ENCODE measurements at places on chromosomes 3 and 15.

GRCh38 chr3:20576228-20576627 is 390.2 kb upstream of the SGO1 start:
- H3K36me3 ChIP-seq = no peaks in the 10 kb centered on the region
- H3K4me3 ChIP-seq = no peak overlapping the region
- DNase-seq = no peak
- H3K27ac ChIP-seq = no peak overlapping the region
- H3K27me3 ChIP-seq = peaks cover 2% of the 10 kb centered on the region

- no peaks in the 10 kb centered on the region for H3K27me3 ChIP-seq
- no peaks in the 10 kb centered on the region for H3K36me3 ChIP-seq
- no peaks in the 10 kb centered on the region for H3K4me1 ChIP-seq
- DNase-seq = no peak
- no peak overlapping the region for H3K27ac ChIP-seq
- no peak overlapping the region for H3K4me3 ChIP-seq
Measured at GRCh38 chr3:66817951-66818557, 180.1 kb upstream of the KBTBD8 start.

DNA sequence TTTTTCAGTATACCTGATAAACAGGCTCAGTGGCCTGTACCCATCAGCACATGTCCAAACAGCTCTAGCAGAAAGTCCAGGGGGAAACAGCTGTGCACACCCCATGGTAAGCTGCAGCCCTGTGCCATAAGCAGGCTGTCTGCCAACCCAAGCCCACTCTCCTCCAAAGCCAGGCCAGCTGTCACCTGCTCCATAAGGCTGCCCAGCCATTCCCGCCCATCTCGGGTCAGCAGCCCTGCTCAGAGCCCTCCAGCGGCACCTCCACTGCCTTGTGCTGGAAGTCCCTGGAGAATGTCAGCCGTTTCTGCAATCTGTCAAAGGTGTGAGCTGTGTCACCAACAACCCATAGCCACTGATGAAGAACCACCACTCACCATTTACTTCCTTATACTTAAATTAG is 82.0 kb downstream of the NTRK3 start:
- H3K4me1 ChIP-seq = peaks cover 15% of the 10 kb centered on the region
- peak; percentile 36 for DNase-seq
- peaks cover 6% of the 10 kb centered on the region for H3K27me3 ChIP-seq
- no peaks in the 10 kb centered on the region for H3K36me3 ChIP-seq
- no peak overlapping the region for H3K27ac ChIP-seq
- no peak overlapping the region for H3K4me3 ChIP-seq

GRCh38 chr15:71313806-71314205 is 198.5 kb downstream of the THSD4 start:
- DNase-seq = no peak
- H3K36me3 ChIP-seq = peaks cover 12% of the 10 kb centered on the region
- H3K4me3 ChIP-seq = no peak overlapping the region
- H3K4me1 ChIP-seq = no peaks in the 10 kb centered on the region
- H3K27ac ChIP-seq = no peak overlapping the region
- peaks cover 2% of the 10 kb centered on the region for H3K27me3 ChIP-seq

DNA sequence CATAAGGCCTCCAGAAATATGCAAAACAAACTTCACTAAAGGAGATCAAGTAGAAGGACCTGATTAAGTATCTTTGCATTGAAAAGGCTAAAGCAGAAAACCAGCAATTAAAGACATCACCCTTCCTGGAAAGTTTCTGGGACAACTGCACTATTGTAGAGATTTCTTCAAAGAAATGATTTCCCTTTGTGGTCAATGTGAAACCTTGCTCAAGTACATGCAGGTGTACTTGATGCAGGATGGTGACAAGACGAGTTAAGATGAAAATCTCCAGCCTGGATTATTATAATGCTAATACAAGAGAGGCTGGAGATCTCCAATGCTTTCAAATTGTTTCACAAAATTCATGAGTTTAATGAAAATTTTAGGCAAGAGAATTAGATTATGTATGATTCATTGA is 208.4 kb downstream of the TIGIT start:
- no peaks in the 10 kb centered on the region for H3K4me1 ChIP-seq
- H3K27me3 ChIP-seq = no peaks in the 10 kb centered on the region
- no peak for DNase-seq
- no peak overlapping the region for H3K27ac ChIP-seq

DNA sequence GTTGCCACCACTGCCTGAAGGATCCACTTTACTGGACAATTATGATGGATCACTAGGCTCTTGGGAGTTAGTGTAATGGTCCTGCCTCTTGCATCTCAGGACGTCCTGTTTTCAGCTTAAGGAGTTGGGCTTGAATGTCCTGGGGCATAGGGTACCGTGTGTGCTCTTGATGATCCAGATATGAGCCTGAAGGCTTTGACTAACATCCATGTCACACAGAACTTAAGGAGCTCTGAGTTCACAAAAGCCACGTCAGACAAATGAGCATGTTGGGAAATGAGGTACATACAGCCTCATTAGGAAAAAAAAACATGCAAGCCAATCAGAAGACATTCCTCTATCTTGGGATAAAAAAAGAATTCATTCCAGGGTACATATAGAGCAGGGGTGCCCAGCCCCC is 40.8 kb downstream of the CA12 start:
- H3K27ac ChIP-seq = no peak overlapping the region
- H3K27me3 ChIP-seq = no peaks in the 10 kb centered on the region
- no peaks in the 10 kb centered on the region for H3K36me3 ChIP-seq
- H3K4me1 ChIP-seq = peaks cover 7% of the 10 kb centered on the region

DNA sequence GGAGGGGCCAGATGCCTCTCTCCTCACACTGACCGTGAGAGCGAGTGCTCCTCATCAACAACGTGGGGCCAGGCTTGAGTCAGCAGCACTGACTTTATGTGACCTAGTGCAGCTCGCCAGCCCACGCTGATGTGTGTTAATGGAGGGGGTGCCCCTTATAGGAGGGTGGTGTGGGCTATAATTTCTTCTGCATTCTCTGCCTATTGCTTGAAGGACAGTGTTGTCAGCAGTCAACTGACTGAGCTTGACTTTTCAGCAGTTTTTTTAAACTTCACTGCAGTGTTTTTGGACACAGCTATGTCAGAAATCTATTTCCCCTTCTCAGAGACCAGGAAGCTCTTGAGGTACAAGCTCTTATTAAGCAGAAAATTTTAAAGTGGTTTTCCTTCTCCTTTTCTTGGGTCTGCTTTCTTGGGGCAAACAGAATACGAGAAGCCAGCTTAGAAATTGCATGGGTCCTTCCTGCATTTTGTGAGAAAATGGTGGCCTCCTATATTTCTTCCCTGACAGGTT is 304.8 kb upstream of the CTDSPL start:
- peaks cover 9% of the 10 kb centered on the region for H3K36me3 ChIP-seq
- H3K4me1 ChIP-seq = peaks cover 12% of the 10 kb centered on the region
- DNase-seq = no peak
- H3K27ac ChIP-seq = no peak overlapping the region

DNA sequence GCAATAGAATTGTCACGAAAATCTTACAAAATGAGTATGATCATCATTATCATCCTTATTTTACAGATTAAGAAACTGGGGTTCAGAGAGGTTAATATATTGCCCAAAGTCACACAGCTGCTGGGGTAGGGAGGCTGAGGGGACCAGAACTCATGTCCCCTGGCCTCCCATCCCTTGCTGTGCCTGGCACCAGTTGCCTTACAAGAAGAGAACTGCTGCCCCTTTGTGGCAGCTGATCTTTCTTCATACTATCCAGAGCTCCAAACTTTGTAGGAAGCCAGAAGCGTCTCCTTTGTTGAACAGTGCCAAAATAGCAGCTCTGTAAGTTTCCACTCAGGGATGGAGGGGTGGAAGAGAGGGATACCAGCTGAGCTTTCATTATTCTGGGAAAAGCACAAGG is 236.8 kb upstream of the TBC1D5 start:
- DNase-seq = no peak
- H3K4me3 ChIP-seq = no peak overlapping the region
- no peaks in the 10 kb centered on the region for H3K36me3 ChIP-seq
- no peaks in the 10 kb centered on the region for H3K27me3 ChIP-seq

GRCh38 chr3:65758438-65758837 is 280.3 kb downstream of the MAGI1 start:
- no peak overlapping the region for H3K27ac ChIP-seq
- H3K4me3 ChIP-seq = no peak overlapping the region
- DNase-seq = no peak
- no peaks in the 10 kb centered on the region for H3K27me3 ChIP-seq
- H3K4me1 ChIP-seq = no peaks in the 10 kb centered on the region
- no peaks in the 10 kb centered on the region for H3K36me3 ChIP-seq

- H3K4me1 ChIP-seq = no peaks in the 10 kb centered on the region
- H3K27ac ChIP-seq = no peak overlapping the region
Measured at GRCh38 chr3:170804078-170804477, 65.9 kb downstream of the RPL22L1 start.

DNA sequence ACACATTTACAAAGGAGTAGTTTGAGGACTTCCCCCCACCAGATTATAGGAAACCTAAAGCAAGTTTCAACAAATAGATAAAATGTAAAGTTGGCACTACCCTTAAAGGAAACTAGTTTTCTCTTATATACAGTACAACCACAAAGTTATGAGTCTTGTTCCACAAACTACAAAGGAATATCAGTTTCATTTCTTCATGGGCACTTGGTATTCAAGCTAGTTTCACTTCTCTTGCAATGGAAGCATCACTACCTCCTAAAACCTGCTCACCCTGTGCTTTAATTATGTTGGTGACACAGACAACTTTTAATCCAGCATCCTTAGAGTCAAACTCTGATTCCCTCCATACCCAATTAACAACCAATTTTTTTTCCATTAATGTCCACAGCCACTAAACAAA is 707.0 kb downstream of the ROBO2 start:
- no peak overlapping the region for H3K4me3 ChIP-seq
- no peak overlapping the region for H3K27ac ChIP-seq
- no peak for DNase-seq

DNA sequence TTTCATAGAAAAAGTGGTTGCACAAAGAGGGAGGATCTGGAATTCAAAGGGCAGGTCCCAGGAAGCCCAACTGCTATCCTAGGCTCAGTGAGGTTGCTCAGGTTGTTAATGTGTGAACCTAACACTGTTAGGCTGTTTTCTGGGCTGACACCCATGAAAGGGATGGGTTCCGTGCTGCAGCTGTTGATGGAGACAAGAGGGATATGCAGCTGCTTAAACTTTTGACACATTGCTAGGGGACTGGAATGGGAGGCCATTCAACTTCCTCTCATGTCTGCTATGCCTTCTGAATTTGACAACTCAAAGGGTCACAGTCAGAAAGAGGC is 198.0 kb upstream of the NR2E3 start:
- no peak overlapping the region for H3K27ac ChIP-seq
- H3K36me3 ChIP-seq = no peaks in the 10 kb centered on the region
- H3K4me3 ChIP-seq = no peak overlapping the region
- H3K27me3 ChIP-seq = no peaks in the 10 kb centered on the region
